Nucleus accumbens (tissue), 56 donors: ENCODE measurements at places on chromosomes 2 and 18.

GRCh38 chr18:49621717-49622351 lies 60.0 kb downstream of the LIPG start:
- no peak for DNase-seq

DNA sequence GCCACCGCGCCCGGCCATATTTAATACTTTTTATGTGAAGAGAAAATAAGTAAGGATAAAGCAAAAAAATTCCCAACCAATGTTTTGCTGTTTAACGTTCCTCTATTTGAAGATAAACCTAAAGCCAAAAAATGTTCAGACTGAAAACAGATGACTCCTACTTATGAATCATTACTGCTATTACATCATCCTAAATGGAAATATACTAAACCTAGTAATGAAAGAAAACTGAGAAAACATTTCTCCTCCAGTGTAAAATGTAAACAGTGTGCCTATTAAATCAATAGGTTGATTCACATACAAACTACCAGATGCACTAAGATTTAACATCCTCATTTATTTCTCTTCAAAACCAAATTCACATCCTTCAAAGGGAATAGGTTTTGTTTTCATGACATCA lies 43.5 kb downstream of the CWC22 start:
- DNase-seq, result no peak

GRCh38 chr18:76977108-76977621 lies 154.8 kb downstream of the ZNF236 start:
- no peak for DNase-seq

DNA sequence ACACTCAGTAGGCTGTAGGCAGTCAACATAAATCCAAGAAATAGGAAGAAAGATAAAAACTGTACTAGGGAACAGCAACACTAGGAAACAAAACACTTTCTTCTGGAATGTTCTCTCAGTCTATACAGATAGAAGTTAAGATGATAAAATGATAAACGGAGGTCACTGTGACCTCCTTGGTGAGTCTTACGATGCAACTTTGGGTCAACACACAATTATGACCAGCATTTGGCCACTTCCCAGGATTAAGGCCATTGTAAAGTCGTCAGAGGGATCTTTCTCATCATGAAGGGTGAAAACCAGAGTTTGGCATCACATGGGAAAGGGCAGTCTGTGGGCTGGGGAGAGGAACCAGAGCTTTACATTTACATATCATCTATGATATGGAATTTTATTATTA lies 33.4 kb downstream of the LAMA3 start:
- no peak for DNase-seq

- no peak for DNase-seq
These were observed 72.9 kb downstream of the EN1 start for GRCh38 chr2:118774458-118775133.

DNA sequence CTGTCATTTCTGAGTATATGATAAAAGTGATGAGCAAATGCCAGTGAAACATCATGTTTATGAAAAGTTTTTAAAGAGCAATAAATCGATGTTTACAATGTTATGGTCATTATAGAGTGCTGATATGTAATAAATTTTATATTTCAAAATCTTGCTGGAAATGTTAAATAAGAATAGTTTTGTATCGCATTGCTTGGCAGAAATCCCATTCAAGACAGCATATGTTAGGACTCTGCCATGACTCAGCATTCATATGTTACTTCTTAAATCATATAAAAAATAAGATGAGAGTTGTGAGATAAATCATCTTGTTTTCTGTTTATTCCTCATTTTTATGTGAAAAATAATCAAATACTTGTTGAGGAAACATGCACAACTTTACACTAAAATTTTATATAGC lies 949.9 kb upstream of the NRXN1 start:
- no peak for DNase-seq

DNA sequence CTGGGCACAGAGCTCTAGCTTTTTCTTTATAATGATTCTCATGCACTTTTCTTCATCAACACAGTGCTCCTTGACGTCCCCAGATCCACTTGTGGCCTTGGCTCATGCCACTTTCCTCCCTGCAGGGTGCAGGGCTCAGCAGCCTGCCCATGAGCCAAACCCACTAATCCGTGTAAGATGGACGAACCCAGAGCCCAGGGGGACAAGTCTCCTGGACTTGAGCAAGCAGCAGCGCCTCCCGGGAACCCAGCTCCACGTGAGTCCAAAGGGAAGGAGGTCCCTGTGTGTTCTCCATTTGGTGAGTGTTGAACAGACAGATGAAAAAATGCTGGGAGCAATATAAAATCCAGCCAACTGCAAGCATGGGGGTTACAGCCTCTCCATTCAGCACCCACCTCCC lies 470.6 kb upstream of the HS6ST1 start:
- DNase-seq, result no peak

- DNase-seq, result no peak
These were observed 88.9 kb upstream of the SERPINE2 start for GRCh38 chr2:224127871-224128501.

DNA sequence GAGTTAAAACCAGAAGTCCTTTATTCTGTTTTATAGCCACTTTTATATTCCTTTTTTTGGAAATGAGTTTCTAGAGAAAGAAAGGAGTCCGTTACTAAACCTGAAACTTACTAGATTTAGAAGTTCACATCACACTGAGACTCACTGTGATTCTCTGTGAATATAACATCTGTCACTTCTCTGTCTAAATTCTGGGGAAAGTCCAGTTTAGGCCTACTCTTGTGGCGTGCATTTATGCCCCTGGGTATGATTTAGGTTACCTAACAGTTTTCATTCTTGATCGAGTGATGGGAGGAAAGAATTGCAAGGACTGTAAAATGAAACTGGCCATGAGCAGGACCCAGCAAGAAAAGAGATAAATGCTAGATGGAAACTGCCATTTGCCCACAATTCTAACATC lies 449.6 kb downstream of the SPAG16 start:
- DNase-seq, result no peak

GRCh38 chr2:118823633-118824032 lies 23.8 kb downstream of the EN1 start:
- no peak for DNase-seq

DNA sequence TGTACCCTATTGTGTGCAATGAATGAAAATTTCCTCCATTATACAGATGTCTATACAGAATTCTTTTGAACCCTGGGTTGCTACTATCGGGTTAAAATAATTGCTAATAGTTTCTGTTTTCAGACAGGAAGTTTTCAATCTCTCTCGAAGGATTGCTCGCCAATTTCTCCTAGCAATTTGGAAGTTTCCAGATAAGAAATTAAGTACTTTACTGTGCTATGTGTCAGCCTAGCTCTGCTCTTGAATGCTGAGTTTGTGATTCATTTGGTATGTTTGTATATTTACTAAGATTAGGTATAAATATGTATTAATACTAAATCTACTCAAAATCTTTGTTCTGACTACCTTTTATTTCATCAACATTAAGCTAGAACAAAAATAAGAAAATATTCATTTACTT lies 74.6 kb upstream of the ARL5A start:
- no peak for DNase-seq

- no peak for DNase-seq
These were observed 48.8 kb downstream of the FEZ2 start for GRCh38 chr2:36549165-36549574.

GRCh38 chr2:232879618-232880494 lies 9.8 kb downstream of the SNORC start:
- no peak for DNase-seq

DNA sequence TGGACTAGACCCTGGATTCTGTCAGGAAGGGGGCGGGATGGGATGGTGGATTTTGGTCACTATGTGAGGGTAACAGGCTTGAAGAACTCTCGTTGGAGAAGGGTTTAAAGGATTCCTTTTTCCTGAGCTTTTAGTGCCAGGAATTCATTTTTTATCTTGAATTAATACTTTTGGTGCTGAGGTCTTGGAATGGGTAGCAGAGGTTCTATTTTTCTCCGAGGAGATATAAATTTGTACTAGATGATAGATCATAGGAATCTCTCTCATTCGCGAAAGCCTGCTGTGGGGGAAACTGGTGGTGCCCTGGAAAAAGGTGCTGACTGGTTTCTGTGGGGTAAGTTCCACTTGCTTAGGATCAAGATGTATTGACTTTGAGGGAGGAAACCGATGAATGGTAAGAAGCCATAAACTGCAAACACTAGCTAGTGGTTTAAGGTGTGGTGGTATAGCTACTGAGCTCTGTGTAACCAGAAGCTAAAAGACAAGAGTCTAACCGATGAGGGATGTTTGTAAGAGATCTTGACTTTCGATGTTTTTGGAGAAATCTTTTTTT lies 706 bp downstream of the AGPS start:
- DNase-seq, result no peak

GRCh38 chr2:76163860-76164259 lies 453.1 kb upstream of the GCFC2 start:
- no peak for DNase-seq

GRCh38 chr2:182283512-182283911 lies 143.3 kb downstream of the PDE1A start:
- no peak for DNase-seq

DNA sequence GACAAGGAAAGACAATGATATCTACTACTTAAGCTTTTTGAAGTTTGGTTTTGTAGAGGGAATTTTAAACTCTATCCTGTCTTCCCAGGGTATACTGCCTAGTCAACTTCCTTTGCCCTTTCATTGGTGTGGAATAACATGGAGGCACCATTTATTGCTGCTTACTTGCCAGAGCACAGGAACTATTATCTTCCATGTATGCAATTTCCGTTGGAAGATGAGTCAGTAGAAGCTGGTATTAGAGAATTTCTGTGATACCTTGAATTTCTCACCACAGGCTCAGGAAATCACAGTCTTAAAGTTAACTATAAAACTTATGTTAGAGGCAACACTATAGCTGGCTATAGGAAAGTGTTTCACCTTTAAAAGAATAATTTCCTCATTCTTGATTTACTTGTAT lies 40.9 kb upstream of the RGPD4 start:
- no peak for DNase-seq

- DNase-seq, result no peak
These were observed 125.3 kb upstream of the ZEB2 start for GRCh38 chr2:144645083-144645778.

- no peak for DNase-seq
These were observed 47.8 kb downstream of the SATB2 start for GRCh38 chr2:199409759-199410529.

GRCh38 chr2:22276696-22277095 lies 1108.3 kb upstream of the KLHL29 start:
- DNase-seq, result no peak

DNA sequence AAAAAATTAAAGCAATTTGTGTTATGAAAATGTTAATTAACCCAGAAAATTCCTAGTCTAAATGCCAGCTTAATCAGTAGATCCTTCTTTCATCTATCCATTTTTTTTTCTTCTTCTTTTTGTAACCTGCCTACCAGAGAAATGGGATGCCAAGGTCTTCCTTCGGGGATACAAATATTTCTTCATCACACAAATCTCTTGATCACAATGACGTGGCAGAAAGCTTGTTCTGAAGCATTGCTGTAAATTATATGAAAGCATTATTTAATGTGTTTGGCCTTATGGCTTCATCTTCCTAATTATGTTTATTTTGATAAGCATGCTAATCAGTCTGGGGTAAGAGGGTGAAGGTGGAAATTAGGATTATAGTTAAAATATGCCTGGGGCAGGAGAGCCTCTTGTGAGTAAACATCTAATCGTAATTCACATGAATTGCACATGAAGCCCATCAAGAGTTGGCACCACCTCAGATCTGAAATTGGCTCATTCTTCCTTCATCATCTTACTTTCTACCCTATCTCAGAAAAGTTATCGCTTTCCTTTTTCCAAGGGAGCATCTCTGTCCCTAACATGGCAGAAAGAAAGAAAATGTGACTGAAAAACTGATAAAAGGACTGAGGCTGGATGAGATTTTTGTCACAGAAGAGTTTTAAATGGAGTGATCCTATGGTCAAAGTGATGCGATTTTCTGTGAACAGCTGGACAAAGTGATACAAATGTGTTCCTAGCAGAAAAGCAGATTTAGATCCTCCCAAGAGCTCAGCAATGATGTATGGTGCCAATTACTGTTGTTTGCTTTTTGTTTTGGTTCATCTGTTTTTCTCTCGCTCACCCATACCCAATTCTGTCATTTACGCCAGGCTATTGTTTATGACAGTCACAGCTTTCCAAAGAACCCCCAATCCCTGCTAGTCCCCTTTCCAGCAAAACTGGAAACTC lies 76.9 kb upstream of the PMAIP1 start:
- no peak for DNase-seq

DNA sequence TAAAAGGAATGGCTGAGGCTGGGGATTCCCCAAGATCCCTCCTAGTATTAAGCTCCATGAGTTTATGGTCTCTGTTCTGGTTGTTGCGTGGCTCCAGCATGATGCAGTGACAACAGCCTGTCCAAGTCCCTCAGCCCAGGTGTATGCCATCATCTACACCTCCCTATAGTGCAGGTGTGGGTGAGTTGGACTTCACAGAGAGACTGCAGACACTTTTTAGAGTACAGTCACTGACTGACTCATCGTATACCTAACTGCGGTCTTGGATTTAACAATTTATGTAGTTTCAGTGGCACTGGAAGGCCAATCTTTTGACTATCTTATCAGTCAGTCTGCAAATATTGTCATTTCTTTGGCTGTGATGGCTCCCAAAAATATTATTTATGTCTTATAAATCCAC lies 415.0 kb downstream of the TMX3 start:
- DNase-seq, result no peak

DNA sequence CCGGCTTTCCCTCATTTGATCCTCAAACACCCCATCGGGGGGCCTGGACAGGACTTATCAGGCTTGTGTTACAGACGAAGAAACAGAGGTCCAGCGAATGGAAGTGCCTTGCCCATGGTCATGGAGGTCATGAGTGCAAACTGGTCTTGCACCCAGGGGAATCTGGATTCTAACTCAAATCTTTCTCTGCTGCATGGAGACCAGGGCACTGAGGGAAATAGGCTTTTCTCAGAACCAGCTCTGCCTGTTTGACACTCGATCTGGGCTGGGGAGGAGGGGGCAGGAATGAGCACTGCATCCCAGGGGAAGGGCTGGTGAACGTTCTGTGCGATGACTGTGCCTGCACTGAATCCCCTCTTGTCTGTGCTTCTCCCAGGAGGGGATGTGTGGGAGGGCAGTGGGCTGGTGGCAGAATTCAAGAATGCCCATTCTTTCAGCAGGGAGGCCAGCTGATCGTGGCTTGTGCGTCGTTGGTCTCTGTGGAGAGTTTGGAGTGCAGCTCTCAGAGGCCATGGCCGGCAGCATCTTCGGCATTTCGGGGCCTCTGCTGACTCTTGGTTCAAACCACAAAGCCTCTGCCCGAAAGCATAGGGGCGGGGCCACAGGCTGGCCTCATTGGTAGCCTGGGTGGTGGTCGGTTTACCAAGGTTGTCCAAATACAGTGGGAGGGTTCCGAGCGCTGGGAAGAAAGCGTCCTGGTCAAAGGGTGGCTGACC lies 171.6 kb downstream of the DDX1 start:
- no peak for DNase-seq

- no peak for DNase-seq
These were observed 142.0 kb upstream of the DNMT3A start for GRCh38 chr2:25483607-25484266.

GRCh38 chr2:65504814-65505697 lies 72.7 kb upstream of the SPRED2 start:
- DNase-seq, result no peak
